ENCODE measurements at places on chromosomes 5 and 9.

GRCh38 chr9:2613730-2614271 is 7.8 kb upstream of the VLDLR start:
- DNase-seq: no peak

DNA sequence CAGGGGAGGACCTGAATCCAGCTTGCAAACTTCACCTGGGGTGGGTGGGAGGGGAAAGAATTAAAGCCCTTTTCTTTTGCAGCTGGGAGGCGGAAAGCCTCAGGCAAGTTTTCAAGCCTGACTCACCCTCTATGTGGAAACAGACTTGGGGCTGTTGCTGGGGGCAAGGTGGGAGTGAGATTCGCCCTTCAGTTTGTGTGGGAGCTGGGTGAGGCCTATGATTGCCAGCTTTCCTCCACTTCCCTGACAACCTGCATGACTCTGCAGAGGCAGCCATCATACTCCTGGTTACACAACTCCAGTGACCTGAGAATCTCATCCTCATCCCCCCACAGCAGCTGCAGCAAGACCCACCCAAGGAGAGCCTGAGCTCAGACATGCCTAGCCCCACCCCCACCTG is 43.2 kb upstream of the SREK1 start:
- no peak for DNase-seq

GRCh38 chr5:26700759-26701384 is 337.5 kb downstream of the CDH9 start:
- DNase-seq: peak; percentile 6

DNA sequence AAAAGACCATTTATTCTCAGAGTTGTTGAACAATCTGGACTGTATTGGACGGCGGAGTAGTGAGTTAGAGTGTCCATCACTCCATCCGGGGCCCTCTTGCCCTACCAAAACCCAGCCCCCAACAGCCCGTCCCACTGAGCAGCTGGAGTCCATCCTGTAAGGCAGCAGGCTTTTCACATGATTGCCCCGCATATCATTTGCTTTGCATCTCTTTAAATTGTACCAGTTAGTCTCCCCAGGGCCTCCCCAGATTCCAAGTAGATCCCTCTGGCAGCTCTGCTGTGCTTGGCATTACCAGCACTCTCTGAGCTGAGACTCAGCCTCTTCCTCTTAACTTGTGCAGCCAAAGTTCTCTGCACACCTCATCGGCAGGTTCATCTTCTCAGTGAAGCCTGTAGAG is 48.6 kb upstream of the ADCY2 start:
- no peak for DNase-seq
